Activated naive CD8-positive, alpha-beta T cell treated with anti-CD3 and anti-CD28 coated beads, Interleukin-2, amount 10 ng/mL, durations not matched to agents 7 days and 5 days (primary cell): ENCODE measurements at places on chromosomes 4 and X.

GRCh38 chrX:66130469-66130868 lies 33.6 kb upstream of the HEPH start:
- no peak for DNase-seq

- no peak for DNase-seq
Measured at GRCh38 chr4:118711052-118711451, 25.9 kb downstream of the METTL14 start.

GRCh38 chr4:111263836-111264235 lies 641.0 kb upstream of the PITX2 start:
- DNase-seq = no peak

- DNase-seq = no peak
Measured at GRCh38 chr4:38759790-38760122, 23.0 kb downstream of the TLR10 start.

DNA sequence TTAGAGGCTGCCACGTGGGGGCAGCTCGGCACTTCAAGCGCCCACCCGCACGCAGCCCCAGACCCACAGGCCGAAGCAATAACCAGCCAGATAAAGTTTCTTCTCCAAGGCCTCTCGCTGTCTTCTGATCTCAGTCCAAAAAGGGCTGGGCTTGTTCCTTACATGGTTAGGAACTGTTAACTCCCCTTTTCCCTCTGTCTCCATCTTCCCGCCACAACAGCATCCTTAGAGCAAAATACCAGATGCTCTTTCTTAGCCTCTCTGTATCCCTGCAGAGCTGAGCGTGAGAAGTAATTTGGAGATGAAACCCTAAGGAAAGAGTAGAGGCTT lies 23.4 kb upstream of the KIAA1210 start:
- DNase-seq = no peak

DNA sequence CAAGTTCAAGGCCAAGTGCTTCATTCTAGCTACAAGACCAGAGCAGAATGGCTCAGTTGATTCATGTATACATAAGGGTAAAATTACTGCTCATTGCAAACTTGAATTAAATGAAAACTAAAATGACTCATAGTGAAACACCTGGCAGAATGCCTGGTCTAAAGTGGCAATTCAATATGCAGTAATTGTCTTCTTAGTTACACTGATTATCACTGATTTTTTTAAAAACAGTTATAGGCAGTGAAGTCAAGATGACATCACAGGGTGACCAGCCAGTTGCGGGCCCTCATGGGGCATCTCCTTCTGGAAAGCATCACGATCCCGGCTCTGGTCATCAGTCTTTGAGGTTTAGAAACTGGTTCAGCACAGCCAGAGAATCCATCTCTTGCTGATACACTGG lies 154.2 kb downstream of the RAB28 start:
- DNase-seq = no peak

DNA sequence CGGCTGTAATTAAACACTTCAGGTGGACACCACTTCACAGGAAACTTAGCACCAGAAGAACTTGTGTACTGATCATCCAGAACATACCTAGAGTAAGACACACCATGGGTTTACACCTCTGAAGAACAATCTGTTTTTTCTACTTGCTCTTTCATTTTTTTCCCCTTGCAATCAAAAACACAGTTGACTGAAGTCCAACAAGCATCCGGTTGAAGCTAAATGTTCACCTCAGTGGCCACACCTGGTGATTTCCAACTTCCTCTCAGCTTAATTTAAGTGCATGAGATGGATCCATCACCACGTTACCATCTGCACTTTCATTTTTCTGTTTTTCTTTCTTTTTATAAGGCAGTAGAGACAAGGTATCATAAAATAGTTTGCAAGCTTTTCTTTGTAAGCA lies 4.9 kb upstream of the TXK start:
- no peak for DNase-seq

- DNase-seq = no peak
Measured at GRCh38 chrX:68209008-68209407, 224.3 kb downstream of the OPHN1 start.

DNA sequence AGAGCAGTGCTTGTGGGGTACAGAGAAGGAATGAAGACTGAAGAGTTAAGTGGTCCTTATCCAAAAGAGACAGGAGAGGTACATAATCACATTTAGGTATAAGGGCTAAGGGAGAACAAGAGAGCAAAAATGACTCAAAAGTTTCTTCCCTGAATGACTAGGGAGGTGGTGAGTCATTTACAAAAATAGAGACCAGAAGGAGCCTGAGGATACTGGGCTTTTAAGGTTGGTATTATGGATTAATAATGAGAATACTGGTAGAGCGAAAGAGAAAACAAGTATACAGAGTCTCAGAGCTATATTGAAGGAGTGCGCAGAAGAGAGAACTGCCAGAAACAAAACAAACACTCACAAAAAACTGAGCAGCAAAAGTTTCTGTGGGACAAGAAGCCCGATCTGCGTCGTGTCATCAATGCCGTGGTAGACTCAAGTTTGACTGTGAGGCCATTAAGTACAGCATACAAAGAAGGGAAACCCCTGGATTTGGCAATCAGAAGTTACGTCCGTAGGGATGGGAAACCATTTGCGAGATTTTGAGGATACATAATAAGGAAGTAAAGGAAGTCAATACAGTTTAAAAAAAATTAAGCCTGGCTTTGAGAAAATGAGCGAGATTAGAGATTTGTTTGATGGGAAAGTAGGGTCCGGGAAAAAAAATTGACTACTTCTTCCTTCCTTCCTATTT lies 129.1 kb upstream of the STIM2 start:
- DNase-seq = no peak

DNA sequence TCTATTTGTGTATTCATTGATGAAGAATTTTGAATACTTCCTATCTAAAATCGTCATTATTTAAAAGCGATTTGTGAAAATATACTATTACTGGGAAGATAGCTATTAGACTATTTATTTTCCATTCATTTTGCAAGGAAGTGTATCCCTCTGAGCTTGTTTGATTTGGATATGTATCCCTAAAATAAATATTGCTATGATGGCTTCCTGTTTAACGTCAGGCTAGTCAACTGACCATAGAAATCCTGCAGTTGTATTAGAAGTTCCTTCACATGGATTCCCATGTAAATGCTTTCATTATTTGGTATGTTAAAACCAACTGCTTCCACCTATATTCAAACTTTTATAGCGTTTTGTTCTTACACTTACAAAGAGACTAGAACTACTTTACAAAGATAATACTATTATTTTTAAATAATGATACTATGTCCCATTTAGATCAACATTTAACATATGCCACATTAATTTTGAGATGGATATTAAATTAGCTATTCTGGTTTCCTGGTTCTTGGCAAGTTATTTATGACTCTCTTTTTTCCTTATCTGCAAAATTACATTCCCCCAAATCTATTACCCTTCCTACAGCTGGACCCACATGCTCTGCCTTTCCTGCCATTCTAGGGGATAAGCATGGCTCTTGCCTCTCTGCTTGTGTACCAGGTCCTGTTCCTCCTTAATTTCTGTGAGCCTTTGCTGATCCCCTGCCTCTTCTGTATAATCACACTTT lies 26.7 kb upstream of the PDE5A start:
- DNase-seq = no peak

DNA sequence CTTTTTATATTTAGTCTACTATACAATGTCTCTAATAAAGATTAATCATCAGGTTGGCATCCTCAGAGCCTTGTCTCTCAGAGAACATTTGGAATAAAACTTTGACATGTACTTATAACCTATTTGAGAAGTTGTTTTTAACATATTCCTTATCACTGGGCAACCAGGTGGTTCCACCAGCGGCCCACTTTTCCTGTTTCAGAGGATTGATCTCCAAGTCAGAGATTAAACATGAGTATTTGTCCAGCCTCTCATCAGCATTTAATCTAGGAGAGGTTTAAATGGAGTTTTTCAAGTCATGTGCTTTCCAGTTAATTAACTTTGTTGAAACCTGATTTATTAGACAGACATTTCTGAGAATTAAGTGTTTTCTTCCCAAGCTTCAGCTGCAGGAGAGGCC lies 345.5 kb downstream of the GRXCR1 start:
- DNase-seq = no peak

DNA sequence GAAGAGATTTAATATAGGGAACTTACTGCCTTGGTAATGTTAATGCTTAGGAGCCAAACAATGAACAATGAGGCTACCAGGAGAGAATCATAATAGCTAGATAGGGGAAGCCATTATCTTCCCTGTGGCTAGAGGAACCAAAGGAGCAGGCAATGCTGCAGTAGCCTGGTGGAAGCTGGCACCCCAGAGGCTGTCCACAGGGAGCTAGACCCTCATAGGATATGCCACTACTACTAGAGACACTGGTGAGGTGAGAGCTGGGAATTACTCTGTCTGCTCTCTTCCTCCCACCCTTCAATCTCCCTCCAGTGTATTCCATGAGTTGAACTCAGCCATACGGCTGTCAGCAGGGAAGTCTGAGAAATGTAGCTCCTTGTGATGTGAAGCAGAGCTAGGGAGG lies 601.4 kb downstream of the KCNIP4 start:
- no peak for DNase-seq

GRCh38 chr4:153645183-153645582 lies 38.9 kb upstream of the TLR2 start:
- no peak for DNase-seq

DNA sequence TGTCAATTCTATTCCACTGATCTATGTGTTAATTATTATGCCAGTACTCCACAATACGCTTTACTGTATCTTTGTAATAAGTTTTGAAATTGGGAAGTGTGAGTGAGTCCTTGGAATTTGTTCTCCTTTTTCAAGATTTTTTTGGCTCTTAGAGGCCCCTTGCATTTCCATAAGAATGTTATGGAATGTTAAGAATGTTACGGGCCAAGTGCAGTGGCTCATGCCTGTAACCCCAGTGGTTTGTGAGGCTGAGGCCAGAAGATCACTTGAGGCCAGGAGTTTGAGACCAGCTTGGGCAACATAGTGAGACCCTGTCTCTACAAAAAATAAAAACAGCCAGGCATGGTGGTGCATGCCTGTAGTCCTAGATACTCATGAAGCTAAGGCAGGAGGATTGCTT lies 167.6 kb upstream of the CXorf66 start:
- no peak for DNase-seq

DNA sequence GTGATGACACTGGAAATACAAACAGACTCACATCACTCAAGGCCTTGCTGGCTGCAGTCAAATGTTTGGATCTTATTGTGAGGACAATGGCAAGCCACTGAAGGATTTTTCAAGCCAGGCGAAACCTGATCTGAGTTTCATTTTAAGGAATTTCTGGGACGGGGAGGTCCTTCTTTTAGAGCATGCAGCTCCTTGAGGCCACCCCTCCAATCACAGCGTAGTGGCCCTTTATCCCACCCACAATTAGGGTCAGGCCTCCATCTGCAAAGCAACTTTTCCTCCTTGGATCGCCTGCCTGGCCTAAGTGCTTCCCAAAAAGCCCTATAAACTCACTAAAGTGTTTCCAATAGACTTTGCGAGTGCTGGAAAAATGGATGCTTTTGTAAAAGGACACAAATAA lies 115.5 kb downstream of the EFHC2 start:
- no peak for DNase-seq

DNA sequence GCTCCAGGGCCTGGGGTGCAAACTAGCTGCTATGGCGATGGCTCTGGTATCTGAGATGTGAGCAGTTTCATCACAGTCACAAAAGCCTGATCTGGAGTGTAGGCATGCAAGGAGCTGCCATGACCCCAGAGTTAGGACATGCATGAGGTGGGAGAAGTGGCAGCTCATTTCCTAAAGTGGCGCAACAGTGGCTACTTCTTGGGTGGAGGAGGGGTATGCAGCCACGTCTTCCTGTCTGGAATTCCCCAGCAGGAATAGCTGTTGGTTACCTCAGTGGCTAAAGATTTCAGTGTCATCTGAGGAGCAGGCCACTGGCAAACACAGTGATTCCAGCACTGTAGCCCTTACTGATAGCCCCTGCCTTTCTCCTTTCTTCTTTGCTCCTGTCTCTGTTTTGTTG lies 1382.5 kb downstream of the C4orf33 start:
- DNase-seq = no peak

DNA sequence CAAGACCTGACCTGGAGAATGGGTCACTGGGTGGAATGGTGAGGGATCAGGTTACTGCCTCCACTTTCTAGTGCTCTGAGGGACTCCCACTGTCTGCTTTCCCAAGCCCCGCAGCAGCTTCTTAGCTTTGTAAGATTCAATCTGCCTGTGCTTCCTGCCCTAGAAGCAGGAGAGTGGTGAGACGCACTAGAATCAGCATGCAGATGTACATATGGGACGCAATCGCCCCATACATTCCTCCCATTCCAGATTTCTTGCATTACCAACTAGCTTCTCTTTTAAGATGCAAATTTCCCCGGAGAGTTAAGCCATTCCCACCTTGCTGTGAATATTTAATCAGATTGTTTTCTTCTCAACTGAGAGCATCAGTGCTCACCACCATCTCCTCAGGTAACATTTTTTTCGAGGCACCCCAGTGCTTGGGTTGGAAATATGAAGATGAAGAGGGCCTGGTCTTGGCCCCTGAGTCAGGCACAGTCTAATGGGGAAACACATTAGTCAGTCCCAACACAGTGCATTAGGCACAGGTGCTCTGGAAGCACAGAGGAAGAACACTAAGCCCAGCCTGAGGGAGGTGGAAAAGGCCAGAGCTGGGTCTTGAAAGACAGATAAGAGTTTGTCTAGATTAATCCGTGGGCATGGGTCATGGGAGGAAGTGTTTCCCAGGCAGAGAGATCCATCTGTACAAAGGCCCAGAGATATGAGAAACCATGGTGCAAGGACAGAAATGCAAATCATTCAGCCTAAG lies 66.7 kb upstream of the PRPS1 start:
- DNase-seq = no peak

- DNase-seq = no peak
Measured at GRCh38 chr4:151202851-151203455, 74.0 kb upstream of the PRSS48 start.

DNA sequence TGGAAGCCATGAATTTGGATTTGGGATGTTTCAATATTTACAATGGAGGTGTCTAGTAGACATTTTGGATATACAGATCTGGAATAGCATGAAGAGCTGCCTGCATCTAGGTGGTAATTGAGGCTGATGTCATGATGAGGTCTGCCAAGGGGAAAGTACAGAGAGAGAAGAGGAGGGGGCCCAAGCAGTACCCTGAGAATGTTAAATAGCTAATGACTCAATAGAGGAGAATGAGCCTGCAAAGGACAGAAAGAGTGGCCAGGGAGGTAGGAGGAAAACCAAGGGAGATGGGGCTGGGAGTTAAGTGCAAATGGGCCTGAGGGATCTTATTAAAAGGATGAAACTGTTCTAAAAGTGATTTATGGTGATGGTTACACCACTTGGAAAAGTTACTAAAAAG lies 182.2 kb upstream of the KIT start:
- DNase-seq = no peak

- DNase-seq = no peak
Measured at GRCh38 chrX:17527922-17528321, 152.9 kb downstream of the NHS start.
